ENCODE measurements at places on chromosomes 5 and 9. TPM values are rescaled to one million over a fixed set of nuclear protein-coding genes. Genes with fewer than 3 reads are reported as not detected.

Gene SLC6A3
- total RNA-seq, result not detected

Gene RORB
- total RNA-seq, result not detected

Gene SLC1A1
- total RNA-seq, result not detected

Gene IFNB1
- not detected for total RNA-seq

Gene SELENOP
- total RNA-seq, result 0.44 TPM

Gene ALDOB
- not detected for total RNA-seq

Gene INIP
- 17.2 TPM for total RNA-seq

Gene C5orf15
- 12.4 TPM for total RNA-seq

Gene ANKRD31
- total RNA-seq, result 0.84 TPM

Gene C9orf153
- total RNA-seq, result 0.58 TPM

Gene SPATA31E1
- not detected for total RNA-seq

Gene CCDC69
- 98.5 TPM for total RNA-seq

Gene C9
- not detected for total RNA-seq

Gene PHF24
- not detected for total RNA-seq

Gene SPINK4
- not detected for total RNA-seq

Gene SCGB3A1
- total RNA-seq, result not detected

Gene GGTA1
- total RNA-seq, result not detected

Measured in CD8-positive, alpha-beta T cell (primary cell).